ENCODE measurements at places on chromosomes 5 and 9.
A peak's percentile ranks its signal among the peaks of the same experiment; 100 is the strongest.

DNA sequence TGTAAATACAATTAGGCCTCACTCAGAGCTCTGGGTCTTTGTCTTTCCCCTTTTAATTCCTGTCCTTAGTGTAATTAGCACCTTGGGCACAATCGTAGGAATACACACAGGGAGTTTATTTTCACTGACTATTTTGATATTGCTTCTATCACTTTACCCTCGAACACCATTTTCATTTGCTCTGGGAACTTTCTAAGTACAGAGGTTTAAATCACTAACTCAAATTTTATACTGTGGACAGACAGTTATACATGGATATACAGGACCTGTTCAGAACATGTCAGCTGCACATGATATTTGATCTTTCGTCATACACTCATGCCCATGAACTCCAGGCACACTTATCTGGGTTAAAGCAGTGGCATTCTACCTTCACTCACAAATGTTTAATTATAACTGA, 217.8 kb upstream of the TMEM161B start:
- no peak for DNase-seq

DNA sequence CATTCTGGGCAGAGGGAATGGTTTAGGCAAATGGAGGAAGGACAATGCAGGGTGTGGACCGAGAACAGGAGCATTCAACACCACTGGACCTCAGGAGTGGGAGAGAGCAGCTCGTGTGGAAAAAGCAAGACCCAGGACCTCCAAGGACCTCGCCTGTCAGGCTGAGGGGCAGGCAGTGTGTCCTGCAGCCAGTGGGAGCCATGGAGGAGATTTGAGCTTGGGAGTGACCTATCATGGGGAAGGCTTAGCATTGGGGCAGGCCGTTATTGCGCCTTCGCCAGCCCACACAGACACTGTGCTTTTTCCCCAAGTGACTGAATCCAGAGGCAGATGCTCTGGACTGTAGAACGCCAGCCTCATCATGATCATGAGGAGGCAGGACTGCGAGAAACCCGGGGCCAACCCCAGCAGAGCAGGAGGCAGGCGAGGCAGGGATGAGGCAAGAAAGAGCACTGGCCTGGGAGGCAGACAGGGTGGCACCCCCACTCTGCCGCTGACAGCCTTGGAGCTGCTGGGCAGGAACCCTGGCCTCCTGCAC, 3.3 kb downstream of the CDHR2 start:
- no peak for DNase-seq

- DNase-seq, result no peak
Measured at GRCh38 chr5:65816729-65817128, 94.7 kb downstream of the NLN start.

DNA sequence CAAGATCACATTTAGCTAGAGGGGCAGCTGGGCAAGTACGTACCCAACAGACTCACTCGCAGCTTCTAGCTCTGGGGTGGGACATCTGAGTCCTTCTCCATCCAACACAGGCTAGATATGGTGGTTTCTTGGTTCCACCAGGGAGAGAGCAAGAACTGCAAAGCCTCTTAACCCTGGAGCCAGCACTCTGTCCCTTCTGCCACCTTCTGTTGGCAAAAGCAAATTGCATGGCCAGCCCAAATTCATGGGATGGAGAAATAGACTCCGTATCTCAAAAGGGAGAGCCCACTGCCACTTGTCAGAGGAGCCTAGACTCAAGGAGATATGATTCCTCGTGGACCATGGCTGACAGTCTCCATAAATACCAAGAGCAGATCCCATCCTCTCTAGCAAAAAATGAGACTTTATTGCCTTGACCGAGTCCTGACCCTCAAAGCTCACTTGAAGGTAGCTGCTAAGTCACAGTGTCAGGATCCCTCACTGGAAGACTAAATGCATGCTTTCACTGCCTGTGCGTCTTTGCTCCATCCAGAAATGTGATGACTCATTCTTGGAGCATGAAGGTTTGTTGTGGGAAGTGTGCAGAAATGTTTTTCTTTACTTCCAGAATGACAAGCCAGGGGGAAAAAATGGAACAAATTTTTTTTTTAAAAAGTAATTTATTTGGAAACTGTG, 28.8 kb upstream of the ROR2 start:
- peak; percentile 95 for DNase-seq

DNA sequence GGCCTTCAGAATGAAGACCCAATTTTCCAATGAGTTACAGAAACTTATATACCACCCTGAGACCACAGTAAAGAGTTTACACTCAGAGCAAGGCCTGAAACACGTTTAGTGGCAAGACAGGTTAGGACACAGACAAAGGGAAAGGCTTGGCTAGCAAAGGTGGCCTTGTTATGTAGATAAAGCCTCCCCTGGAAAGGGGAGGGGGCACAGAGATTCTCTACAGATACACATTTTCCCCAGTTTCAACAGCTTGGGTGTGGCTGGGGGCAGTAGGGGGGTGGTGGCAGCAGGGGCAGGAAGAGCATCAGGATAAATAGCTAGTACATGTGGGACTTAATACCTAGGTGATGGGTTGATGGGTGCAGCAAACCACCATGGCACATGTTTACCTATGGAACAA, 51.9 kb upstream of the PPP1R2B start:
- no peak for DNase-seq

GRCh38 chr5:159763562-159763961, 152.7 kb upstream of the ADRA1B start:
- no peak for DNase-seq

- DNase-seq, result peak; percentile 84
Measured at GRCh38 chr5:38809388-38810359, 36.1 kb upstream of the OSMR start.

GRCh38 chr5:35822511-35822910, 34.2 kb upstream of the IL7R start:
- no peak for DNase-seq

- peak; percentile 72 for DNase-seq
Measured at GRCh38 chr9:16726029-16726428, 144.4 kb downstream of the BNC2 start.

DNA sequence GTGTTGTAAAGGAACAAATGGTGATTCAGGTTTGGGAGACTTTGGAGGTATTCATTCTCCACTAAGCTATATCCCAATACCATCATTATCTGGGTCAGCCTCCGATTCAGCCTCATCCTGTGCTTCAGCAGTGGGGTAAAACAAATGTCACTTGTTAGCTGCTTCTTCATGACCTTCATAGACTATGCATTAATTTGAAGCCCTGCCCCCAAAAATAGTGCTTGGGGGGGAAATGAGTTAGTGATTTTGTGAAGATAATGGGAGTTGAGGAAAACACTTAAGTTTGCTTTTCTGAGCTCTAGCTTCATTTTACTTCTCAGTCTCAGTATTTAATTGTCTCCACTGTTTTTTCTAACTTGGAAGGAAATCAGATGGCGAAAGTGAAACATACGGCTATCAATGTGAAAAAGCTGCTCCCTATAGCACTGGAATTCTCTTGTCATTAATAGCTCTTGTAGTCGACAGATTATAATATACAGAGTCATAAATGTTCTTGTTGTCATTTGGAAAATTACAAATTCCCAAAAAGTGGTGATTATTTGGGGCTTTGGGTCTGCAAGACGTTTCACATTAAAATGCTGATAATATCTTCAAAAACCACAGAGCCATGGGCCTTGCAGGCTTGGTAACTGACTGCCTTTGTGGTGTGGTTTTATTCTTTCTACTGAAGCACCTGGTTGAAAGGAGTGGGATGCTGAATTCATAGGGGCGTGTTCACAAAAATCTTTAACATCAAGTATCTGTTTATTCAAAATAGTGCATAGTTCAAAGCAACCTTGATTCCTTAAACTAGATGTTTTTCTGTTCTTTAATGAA, 40.0 kb downstream of the PIK3R1 start:
- peak; percentile 41 for DNase-seq

DNA sequence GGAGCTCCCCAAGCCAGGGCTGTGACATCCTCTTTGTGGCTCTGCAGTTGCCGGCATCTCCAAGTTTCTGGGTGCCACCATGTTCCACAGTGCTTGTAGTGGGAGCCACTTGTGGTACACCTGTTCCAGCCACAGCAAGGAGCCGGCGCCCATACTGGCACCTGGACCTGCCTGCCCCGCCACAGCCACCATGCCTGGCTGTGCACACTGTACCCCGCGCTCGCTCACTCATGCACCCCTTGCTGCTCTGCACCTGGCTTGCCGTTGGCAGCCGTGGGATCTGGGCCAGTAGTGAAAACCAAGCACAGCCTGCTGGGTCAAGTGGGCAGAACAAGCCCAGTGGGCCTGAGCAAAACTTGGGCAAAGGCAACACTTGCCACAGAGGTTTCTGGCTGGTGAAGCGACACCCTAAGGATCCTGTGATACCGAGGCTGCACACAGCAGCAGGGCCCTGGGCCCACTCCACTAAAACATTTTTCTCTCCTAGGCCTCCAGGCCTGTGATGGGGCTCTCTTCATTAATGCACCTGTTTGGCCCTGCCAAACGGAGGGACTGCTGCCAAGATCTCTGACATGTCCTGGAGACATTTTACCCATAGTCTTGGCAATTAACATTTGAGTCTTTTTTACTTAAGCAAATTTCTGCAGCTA, 2.8 kb downstream of the TRIM36 start:
- no peak for DNase-seq

- no peak for DNase-seq
Measured at GRCh38 chr5:99771296-99771695, 763.9 kb upstream of the FAM174A start.

- no peak for DNase-seq
Measured at GRCh38 chr9:84101964-84102632, 121.5 kb downstream of the RMI1 start.

DNA sequence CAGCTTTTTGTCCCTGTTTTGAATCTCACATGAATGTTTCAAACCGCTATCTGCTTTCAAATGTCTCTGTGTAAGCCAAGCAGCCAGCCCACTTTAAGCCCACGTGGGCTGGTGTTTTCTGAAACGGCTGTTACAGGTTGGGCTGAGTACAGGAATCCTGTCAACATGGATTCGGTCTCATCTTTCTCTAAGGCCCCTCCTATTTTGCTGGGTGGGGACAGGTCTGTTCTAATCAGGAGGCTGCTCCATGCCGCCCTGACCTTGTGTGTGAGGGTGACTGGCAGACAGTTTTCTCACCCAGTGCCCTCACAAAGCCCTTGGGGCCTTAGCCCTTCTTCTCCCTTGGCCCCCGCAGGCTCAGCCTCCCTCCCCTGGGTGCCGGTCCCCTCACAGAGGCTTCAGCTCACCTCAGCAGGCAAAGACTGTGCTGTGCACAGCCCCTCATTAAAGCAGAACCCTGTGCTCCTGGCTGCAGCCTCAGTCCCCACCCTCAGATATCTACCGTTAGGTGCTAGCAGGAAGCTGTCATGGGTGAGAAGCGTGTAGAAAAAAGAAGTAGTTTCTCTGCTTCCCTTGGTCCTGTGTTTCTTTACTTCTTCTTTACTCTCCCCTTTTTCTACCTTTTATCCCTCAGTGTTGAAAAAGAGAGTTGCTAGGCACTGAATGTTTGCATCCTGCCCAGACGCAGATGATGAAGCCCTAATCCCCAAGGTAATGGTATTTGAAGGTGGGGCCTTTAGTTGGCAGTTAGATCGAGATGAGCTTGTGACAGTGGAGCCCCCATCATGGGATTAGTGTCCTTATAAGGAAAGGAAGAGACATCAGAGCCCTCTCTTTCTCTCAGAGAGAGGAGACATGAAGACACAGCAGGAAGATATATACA, 205.7 kb downstream of the ADAMTS12 start:
- no peak for DNase-seq

GRCh38 chr9:115604831-115605483, 487.0 kb upstream of the TNC start:
- DNase-seq, result peak; percentile 100

- DNase-seq, result no peak
Measured at GRCh38 chr9:137245450-137246421, 4.6 kb downstream of the TUBB4B start.

- no peak for DNase-seq
Measured at GRCh38 chr5:112586596-112587062, 151.1 kb upstream of the APC start.

DNA sequence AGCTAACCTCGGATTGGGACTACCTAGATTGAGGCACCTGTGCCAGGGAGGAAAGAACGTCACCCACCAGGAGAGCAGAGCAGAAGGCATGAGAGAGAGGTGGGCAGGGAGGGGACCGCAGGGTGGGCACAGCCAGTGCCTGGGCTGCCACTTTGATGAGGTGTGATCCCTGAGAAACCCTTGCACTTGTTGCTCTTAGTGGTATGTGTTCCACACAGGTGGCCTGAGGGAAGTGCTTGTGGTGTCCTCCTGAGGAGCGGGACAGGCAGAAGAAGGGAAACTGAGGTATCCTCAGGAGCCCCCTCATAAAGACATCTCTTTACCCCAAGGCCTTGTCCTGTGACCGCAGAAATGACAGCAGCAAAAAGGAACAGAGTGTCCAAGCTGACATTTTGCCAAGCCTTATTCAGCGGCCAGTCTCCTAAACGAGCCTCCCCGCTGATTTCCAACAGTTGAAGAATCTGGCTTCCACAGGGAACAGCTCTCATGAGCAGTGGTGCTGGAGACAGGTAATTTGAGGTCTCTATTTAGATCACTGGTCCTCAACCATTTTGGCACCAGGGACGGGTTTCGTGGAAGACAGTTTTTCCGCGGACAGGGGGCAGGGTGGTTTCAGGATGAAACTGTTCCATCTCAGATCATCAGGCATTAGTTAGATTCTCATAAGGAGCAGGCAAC, 82.4 kb downstream of the FOXD1 start:
- no peak for DNase-seq

GRCh38 chr5:132190161-132190817, 37.4 kb downstream of the P4HA2 start:
- DNase-seq, result peak; percentile 76

DNA sequence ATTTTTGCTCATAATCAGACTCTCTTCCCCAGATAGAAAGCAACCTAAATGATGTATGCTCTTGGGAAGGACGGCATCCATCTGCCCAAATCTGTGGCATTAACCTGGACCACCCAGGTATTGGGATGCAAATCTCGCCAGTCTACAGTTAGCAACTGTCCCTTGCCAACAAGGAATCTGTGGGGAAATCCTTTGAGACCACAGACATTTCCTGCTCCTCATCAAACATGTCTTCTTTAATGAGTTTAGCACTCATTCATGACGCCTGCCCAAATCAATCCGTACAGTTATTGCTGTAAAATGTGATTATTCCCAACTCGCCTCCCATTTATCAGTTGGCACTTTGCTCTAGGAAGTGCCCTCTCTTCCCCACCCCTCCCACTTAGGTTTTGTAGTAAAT, 7.8 kb downstream of the ROR2 start:
- peak; percentile 61 for DNase-seq

- DNase-seq, result no peak
Measured at GRCh38 chr5:178152491-178153444, 917 bp downstream of the NHP2 start.

- DNase-seq, result no peak
Measured at GRCh38 chr9:126979461-126979860, 64.9 kb downstream of the RALGPS1 start.

- peak; percentile 73 for DNase-seq
Measured at GRCh38 chr5:65721050-65721719, 724 bp downstream of the SGTB start.

Data from fibroblast of skin of right biceps (primary cell).